Femur (tissue), 1 donor: ENCODE measurements at places on chromosomes 5 and 9.

DNA sequence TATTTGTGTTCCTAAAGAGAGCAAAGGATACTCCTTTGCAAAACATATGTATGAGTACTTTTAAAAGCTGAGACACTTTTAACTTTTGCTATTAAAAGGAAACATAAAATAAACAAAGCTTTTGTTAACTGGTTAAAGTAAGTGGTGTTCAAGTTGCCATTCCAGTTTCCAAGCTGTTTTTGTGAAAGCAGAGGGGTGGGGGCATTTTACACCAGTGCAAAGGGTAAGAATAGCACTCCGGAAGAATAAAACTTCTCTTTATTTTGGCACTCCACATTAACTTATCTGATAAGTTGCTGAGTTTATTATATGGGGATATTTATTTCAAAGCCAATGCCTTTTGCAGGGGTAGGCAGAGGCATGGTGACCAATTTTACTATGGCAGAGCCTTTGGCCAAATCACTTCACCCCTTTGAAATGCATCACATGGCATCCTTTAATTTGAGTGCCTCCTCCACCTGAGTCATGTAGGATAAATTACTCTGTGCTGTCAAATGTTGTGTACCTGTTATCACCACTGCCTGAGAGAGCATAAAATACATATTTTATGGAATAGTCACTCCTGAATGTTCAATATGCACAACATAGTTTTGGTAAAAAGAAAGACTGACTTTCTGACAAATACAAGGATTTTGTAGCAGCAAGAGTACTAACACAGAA lies 62.9 kb downstream of the MLLT3 start:
- DNase-seq = no peak

DNA sequence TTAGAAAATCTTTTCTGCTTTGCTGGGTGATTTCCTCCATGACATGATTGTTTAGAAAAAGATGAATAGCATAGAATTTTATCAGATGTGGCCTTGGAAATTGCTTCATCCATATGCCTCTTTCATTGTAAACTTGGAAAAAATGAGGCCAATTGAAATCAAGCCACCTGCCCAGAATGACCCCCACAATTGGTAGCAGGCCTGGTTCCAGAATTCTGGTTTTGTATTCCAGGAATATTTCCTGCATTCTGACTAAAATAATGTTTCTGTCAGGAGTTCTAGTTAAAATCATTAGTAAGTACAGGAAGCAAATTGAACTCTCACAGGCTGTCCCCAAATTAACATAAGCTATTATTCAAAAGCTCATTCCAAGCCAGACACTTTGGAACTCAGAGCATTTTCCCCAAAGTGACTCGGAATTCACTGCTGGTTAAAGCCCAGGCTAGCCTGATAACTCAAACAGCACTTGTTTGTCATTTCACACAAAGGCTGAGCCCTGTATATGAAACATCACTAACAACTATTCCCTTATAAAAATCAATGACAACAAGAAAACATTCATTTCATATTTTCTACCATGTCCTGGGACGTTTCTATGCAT lies 75.1 kb upstream of the ADCY2 start:
- no peak for DNase-seq

DNA sequence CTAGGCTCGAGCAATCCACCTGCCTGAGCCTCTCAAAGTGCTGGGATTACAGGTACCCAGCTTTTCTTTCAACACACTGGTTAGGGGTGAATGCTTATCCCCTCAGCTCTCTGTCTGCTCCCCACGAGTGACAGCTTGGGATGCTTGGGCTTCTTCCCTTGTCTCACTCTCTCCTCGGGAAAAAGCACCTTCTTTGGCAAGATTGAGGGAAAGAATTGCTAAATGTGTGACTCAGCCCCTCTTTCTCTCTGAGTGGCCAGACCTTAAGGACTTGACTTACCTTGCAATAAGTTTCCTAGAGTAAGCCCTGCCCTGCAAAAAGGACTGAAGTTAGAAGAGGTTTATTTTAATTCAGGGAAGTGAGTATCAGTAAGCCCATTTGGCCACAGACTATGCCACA lies 68.1 kb upstream of the ERBIN start:
- DNase-seq = no peak

- DNase-seq = no peak
Measured at GRCh38 chr9:97501972-97502221, 431 bp downstream of the TMOD1 start.

DNA sequence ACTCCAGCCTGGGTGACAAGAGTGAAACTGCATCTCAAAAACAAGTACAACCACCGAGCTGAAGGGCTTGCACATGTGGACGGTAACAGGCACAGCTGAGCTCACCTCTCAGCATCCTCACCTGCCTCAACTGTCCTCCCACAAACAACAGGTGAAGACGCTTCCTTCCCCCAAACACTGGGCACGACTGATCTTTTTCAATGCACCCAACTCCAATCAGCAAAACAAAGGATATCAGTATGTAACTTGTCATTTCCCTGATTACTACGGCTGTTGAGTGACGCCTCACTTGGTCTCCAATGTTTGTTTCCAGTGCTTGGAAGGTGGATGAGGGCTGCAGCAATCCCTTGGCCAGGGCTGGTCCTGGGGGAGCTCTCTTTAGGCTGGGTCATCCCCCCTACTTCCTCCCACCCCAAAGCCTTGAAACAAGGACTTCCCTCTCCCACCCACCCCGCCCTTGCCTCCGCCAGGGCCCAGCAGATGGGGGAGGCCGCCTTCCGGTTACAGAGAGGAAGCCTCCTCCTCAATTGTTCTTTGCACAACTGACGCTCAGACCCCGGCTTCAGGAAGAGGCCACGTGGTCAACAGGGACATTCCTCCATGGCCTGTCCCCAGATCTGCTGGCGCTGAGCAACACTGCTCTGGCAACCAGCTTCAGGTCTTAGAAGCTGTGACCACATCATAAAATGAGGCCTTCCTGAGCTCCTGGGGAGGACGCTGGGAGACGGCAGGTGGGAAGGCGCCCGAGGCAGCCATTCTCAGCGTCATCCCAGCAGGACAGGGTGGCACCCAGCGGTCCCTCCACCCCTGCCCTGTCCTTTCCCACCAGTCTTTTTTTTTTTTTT lies 5.9 kb downstream of the FAM78A start:
- DNase-seq = peak; percentile 74

- no peak for DNase-seq
Measured at GRCh38 chr5:13993926-13994325, 49.4 kb upstream of the DNAH5 start.
